ENCODE measurements at places on chromosomes 5 and 9.

GRCh38 chr5:12777342-12777741 is 873.1 kb upstream of the CTNND2 start:
- no peak for DNase-seq

- no peak for DNase-seq
Observed at GRCh38 chr5:142602720-142603245, 83.1 kb downstream of the FGF1 start.

DNA sequence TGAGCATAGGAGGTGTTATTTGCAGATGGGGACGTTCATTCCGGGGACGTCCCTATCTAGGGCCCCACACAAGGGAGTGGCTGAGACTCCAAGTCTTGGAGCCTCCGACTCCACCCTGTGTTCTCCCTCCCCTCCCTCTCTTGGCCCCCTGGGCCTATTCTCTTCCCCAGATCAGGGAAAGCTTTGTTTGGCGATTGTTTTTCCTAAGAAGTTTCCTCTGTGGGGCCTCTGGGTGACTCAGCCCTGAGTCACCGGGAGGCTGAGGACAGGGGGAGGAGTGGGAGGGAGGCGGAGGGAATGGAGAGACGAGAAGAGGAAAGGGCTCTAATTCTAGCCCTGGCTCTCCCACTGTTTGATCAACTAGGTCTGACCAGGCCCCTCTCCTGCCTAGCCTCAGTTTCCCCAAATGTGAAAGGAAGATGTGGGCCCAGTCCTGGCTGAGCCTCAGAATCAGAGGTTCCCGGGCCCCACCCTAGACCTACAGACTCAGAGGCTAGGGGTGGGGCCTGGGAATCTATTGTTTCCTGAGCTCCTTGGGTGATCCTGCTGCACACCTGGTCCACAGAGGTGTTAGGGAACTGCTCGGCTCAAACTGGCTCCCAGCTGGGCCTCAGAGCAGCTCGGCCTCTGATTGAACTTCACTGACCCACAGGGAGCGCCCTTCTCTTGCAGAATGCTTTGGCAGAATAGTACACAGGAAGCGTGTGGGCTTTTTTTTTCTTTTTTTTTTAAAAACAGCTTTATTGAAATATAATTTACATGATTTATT is 19.2 kb downstream of the GSN start:
- DNase-seq: no peak

GRCh38 chr5:157941616-157942015 is 82.7 kb upstream of the CLINT1 start:
- DNase-seq: no peak

DNA sequence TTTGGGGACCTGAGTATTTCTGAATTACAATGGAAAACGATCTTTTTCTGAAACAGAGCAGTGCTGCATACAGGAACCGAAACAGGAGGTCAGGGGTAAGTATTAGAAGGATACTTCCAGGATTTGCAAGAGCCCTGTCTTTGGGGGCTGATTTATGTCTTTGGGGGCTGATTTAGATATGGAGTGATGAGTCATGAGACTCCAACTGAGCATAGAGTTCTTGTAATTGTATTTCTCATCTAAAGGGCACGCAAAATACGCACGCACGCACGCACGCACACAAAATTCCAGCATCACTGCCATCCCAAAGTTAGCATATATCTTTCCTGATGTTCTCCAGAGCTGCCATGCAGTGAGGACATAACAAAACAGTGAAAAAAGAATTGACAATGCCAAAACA is 414.8 kb upstream of the CCNH start:
- DNase-seq: no peak

DNA sequence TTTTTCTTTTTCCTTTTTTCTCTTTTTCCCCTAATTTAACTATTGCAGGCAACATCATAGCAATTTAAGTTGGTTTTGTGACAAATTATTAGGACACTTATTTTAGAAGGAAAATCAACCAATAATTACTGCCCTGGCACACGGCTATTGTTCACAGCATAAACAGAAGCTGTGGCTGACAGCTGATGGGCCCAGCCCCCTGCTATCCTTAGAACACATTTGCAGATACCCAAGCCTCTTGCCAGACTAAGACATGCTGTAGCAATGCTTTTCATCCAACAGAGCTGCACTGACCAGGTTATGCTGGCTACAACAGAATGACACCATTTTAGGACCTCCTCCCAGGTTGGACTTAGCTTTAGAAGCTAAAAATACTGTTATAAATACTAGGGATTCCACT is 852.7 kb upstream of the DMAC1 start:
- no peak for DNase-seq

- DNase-seq: no peak
Observed at GRCh38 chr5:129367883-129368282, 92.2 kb upstream of the ADAMTS19 start.

GRCh38 chr5:139164020-139164419 is 34.1 kb downstream of the SIL1 start:
- no peak for DNase-seq

- DNase-seq: no peak
Observed at GRCh38 chr9:34956648-34957047, 1.4 kb upstream of the PHF24 start.

- DNase-seq: no peak
Observed at GRCh38 chr9:13570068-13570974, 290.8 kb upstream of the MPDZ start.

DNA sequence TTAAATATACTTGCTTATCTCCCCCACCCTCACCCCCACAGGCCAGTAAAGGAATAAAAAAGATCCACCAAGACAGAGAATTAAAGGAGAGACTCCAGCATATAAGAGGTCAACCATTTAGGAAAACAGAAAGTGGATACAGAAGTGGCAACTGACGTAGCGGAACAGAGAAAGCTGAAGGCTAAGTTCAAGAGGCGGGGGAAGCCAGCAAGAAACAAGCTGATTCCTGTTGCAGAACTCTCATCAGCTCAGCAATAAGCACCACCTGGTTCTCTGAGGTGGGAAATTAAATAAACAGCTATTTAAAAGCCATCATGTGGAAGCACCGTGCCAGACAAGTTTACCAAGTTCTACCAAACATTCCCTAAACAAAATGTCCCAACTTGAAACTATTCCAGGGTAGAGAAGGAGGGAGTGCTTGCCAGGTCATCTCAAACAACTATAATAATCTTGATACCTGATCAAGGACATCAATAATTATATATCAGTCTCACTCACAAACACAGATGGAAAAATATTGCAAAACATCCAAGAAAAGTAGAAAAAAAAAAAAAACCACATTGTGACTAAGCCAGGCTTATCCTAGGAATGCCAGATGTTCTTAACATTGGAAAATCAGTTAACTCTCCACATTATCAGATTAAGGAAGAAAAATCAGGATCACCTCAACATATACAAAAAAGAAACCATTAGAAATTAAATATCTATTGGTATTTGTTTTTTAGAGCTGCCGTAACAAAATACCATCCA is 7.3 kb upstream of the ARL15 start:
- no peak for DNase-seq

GRCh38 chr5:27171761-27172261 is 133.4 kb upstream of the CDH9 start:
- no peak for DNase-seq

GRCh38 chr9:114050646-114051045 is 27.5 kb downstream of the AMBP start:
- DNase-seq: no peak

DNA sequence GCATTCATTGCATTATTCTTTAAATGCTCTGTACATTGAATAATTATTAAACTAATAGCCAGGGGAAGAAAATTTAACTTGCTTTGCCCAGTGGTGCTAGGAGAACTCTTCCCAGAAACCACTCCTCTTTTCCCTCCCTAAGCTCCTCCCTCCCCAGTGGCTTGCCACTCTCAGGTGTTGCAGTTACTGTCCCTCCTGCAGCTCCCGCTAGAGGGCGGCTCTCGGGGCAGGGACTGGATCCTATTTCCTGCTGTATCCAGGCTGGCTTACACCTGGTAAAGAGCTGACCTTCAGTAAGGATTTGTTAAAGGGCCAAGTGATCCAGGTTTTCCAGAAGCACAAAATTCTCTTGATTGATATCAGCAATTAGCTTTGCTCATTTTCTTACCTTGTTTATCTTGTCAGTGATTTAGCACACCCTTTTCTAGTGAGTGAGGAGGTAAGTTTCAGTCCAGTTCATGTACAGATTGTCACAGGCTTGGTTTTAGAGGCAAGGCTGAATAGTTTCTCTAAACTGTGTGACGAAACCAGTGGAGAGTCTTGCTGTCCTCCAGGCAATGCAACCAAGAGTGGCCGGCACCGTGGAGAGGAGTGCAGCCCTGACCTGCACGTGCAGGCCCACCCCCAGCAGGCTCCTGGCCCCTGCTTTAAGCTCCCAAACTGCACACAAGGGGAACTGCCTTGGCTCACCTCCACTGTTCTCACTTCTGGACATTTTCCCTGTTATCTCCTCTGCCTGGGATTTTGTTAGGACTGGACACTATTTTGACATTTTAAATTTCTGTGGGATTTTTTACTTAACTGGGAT is 423.8 kb downstream of the SPOCK1 start:
- DNase-seq: peak; percentile 3

GRCh38 chr5:124655251-124655917 is 91.1 kb downstream of the ZNF608 start:
- DNase-seq: no peak

DNA sequence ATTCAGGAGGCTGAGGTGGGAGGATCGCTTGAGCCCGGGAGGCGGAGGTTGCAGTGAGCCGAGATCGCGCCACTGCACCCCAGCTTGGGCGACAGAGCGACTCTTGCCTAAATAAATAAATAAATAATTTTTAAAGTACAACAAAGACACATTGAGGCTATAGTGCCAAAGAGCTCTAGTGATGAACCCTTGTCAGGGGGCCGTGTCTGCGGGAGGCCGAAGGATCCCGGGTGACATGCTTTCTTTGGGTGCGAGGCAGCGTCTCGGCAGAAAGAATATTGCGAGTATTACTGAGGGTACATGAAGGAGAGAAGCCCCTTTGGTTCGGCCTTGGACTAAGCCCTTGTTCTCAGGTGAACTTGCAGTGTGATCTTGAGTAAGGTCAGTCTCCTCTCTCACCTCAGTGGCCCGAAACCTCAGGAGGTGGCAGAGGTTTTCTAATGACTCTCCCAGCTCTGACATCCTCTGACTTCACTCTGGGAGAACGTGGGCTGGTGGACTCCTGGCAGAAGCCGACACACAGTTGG is 397 bp upstream of the RECK start:
- no peak for DNase-seq

DNA sequence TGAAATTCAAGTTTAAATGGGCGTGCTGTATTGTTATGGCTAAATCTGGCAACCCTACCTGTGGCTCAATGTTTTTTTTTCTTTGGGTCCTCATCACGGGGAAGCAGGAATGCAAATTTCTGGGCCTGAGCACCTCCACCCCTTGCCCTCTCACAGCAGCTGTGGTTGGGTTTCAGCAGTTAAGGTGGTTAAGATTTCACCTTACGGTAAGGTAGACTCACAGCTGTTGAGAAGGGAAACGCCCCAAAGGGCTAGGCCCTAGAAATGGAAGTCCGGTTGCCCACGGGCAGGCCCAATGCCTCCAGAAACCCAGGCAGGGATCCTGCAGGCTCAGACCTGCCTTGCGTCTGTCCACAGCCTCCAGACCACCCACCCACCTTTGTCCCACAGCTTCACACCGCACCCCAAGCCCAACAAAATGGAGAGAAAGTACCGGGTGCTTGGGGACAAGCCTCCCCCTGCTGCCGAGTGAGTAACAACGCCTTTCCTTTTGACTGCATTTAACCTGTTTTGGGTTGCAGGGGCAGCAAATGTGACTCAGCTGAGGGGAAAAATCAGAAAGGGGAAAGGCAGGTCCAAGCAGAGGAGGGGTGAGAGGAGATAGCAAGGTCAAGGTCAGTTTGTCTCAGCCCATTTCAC is 48.1 kb upstream of the TDRD7 start:
- no peak for DNase-seq

- no peak for DNase-seq
Observed at GRCh38 chr9:32523910-32524309, 2.1 kb downstream of the RIGI start.

DNA sequence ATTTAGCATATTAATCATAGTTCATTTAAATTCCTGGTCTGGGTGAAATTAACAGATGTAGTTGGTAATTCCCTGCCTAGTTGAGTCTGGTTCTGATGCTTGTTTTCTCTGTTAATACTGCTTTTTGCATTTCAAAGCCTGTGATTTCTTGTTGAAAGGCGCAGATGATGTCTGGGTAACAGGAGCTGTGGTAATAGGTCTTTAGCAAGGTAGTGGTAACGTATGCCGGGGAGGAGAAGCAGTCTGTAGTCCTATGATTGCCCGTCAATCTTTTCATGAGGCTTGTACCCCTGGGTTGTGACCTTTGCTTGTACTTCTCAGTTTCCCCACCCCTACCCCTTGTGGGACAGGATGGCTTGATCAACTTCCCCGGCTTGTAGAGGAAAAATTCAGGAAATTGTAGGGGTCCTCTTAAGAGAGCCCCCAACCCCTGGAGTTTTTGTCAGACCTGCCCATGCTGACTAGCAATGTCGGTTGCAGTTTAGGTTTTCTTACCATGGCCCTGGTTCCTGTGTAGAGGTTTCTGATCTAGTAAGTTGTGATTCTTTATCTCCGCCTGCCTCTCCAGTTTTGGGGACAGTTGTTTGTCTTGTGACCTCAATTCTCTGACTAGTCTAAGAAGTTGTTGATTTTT is 55.4 kb downstream of the SPIN1 start:
- DNase-seq: no peak

GRCh38 chr5:114174837-114175236 is 187.0 kb upstream of the KCNN2 start:
- DNase-seq: no peak

DNA sequence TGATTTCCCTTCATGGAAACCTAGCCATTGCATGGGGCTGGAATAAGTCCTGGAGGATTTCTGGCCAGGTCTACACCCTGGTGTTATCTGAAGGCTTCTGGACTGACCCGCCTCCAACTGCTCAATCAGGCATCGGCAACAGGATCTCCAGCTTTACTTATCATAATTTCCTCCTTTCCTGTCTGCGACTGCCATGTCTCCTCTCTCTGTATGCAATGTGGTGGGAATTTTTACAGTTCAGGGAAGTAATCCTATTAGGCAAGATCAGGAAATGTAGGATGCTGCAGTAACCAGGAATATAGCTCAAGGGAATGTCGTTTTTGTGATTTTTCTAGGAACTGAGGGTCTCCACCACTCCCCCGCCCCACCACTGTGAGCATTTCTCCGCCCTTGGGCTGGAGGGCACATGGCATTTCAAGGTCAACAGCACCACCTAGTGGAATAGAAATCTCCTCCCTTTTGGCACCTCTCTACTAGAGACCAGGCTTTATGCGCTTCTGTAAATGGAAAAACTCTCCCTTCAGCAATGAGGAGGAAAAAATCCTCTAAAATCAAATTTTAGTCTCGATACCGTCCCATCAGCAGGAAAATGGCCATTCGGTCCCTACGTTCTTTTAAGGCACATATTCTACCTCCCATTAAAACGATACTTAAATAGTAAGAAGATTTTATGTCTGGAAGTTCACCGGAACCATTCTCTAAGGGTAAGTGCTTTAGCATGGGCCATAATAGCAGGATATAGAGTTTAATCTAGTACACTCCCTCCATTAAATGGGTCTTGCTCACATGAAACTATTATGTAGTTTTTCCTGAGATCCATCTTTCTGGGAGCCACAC is 93.0 kb downstream of the YTHDC2 start:
- peak; percentile 7 for DNase-seq

All from stimulated activated CD4-positive, alpha-beta T cell treated with anti-CD3 and anti-CD28 coated beads, Interleukin-4, amount 100 ng/mL, for 4 hours (primary cell).